Left hindlimb (tissue), 1 donor: ENCODE measurements at places on chromosomes 11 and 22.

DNA sequence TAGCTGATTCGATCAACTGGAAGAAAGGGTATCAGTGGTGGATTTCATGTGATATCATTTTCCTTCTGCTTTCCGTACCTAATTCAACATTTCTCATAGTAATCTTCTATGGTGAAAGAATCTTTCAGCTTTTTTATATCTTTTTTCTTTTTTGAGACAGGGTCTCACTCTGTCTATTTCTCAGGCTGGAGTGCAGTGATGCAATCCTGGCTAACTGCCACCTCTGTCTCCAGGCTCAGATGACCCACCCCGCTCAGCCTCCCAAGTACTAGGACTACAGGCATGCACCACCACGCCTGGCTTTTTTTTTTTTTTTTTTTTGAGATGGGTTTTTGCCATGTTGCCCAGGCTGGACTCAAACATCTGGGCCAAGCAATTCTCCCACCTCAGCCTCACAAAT is 18.6 kb upstream of the CHORDC1 start:
- DNase-seq, result no peak

GRCh38 chr11:24661331-24661730 is 164.5 kb downstream of the LUZP2 start:
- DNase-seq, result no peak

- DNase-seq, result no peak
These were observed 1.2 kb downstream of the ATXN10 start for GRCh38 chr22:45672564-45673481.

- DNase-seq, result no peak
These were observed 3.2 kb downstream of the TAF1D start for GRCh38 chr11:93737904-93738612.

DNA sequence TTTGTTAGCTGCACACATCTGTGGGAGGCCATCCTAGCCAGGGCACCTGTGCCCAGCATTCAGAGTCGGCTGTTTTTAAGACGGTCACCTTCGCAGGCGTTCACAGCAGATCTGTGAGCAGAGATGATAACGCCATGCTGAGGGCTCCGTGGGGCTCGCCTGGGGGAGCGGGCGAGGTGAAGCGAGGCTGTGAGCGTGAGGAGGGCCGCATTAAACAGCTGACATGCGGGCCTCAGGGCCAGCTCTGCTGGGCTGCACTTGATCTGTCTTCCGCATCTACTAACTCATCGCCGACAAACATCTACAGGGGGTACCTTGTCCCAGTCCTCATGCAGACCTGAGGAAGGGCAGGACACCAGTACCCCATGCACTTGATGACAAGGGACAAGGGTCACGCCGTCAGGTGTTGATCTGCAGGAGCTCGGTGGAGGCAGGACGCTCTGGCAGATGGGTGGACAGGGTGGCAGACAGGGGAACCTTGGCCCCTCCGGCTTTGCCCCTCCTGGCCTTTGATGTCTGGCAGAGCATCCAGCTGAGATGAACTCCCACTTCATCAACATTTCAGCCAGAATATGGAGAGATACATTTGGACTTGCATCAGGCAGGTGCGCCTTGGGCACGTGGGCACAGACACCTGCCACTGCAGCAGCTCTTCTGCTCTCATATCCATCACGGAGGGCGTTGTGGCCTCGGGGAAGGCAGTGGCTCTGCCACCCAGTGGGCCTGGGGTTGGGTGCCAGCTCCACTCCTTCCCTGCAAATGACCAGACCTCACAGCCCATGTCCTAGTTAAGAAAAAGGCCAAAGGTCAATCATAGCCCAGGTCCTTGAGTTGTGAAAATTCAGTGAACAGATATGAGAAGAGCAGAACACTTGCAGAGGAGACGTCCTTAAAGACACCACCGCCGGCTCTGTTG is 822.9 kb downstream of the BRD1 start:
- no peak for DNase-seq
